ENCODE measurements at places on chromosomes 1 and 21. TPM values are rescaled to one million over a fixed set of nuclear protein-coding genes. Genes with fewer than 3 reads are reported as not detected.

SPAG17 gene
- not detected for total RNA-seq

GRCh38 chr1:21665711-21666575 is 3.2 kb downstream of the RAP1GAP start:
- DNase-seq: no peak

DNA sequence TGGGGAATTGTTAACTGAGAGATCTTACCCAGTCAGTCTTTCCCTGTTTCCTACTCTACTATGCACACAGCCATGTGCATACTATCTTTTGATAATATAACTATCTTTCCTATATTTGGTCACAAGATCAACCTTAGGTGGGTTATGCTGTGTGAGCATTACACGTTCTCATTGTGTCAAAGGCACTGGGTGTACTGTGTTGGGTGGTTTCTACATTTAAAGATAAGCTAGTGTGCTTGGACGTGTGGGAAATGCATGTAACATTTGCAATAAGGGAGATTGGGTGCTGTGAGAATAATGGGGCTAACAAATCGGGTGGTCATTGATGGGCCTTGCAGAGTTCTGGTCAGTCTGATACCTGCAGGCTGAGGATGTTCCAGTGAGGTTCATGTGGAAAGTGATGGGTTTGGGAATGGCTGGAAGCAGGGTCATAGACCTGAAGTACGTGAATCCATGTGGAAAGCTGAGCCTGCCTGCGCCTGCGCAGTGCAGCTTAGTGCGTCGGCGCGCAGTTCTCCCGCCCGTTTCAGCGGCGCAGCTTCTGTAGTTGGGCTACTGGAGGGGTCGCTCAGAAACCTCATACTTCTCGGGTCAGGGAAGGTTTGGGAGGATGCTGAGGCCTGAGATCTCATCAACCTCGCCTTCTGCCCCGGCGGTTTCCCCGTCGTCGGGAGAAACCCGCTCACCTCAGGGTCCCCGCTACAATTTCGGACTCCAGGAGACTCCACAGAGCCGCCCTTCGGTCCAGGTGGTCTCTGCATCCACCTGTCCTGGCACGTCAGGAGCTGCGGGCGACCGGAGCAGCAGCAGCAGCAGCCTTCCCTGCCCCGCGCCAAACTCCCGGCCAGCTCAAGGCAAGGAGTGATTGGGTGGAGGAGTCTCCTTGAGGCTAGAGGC is at the start of gene MSH4:
Gene MSH4, plus strand, starts transcription at position 507 of the 897 bp plus-strand sequence. Its CDS starts 104 bp downstream, at position 611.
- peak; percentile 20 for DNase-seq

- no peak for DNase-seq
These were observed 90.0 kb downstream of the SELENOF start for GRCh38 chr1:86823821-86824500.

- no peak for DNase-seq
These were observed 20.8 kb upstream of the EFNA1 start for GRCh38 chr1:155106862-155107261.

RGS8 gene
- not detected for total RNA-seq

- DNase-seq: no peak
These were observed 32.9 kb upstream of the ITLN2 start for GRCh38 chr1:160987359-160988050.

DNA sequence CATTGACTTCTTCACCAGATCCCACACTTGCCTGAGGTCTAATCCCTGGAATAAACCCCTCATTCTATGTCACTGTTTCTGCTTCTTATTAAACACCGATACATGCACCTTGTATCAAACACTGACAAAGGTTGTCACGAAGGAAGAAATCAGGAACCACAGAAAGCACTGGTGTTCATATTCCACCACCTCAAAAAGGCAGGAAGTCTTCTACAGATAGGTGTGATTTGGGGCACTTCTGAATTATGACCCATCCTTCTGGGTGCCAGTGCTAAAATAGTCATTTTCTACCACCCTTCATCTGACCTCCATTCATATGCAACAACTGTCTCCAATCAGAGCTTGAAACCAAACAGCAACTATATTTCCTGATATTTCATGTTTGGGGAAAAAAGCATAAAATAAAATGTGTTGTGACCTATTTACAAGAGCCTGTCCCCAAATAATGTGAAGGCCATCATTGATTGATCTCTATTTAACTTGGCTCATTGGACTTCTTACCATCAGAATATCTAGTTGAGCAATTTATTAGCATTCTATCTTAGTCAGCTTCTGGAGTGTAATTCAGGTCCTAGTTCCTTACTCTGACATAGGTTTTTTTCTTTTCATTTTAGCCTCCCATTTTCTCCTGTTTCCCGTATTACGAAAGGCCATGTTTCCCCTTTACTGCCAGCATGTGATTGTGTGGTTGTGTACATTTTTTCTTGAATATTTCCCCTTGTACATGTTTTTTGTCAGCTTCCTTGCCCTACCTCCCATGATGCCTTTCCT is 43.1 kb downstream of the DUSP10 start:
- DNase-seq: no peak

DNA sequence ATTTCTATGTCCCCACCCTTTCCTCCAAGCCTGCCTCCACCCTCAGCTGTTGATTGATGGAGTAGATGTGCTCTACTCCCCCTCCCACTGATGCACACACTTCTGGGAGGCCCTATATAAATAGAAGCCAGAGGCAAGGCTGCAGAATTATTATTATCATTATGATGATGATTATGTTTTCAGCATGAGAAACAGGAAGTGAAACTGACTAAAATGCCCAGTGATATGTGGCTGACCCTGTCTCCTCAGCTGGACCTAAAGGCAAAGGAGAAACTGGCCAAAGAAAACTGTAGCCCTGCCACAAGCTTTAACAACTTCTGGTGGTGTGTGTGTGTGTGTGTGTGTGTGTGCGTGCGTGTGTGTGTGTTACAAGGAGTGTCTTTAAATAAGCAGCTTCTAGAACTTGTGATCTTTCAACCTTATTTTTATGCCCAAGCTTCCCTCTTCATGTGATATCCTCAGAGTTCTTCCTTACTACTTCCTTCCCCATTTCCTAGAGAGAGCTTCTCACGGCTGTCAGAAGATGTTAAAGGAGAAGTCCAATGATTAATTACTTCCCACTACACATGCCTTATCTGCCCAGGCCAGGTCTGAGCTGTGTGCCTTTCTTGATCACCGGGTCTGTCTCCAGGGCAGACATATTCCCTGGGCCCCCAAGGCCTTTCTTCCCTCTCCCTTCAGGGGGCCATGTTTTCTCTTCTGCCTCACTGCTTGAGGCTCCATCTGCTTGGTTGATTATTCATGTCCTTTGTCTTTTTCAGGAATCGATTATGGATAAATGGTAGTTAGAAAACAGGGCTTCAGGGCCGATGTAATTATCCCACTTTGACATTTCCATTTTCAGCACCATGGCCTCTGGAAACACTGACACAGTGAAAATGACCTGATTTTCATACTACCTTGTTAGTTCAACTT is 11.6 kb upstream of the MAPKAPK2 start:
- no peak for DNase-seq

DNA sequence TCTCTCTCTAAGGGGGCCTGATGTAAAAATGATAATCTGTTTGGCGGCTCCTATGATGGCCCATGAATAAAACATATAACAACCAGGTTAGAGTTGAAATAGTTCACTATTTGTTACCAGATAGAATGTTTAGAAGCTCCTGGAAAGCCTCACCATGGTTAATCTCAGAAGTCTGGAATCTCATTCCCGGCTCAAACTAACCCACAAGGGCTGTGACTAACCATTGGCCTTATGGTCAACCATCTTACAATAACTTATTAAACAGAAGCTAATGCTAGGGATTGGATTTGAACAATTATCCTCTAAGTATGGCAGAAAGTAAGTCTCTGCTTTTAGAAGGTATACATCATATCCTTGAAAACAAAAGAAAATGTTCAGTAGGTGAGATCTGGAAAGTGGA is 134.1 kb upstream of the ADGRL2 start:
- DNase-seq: no peak

GRCh38 chr1:61263905-61264824 is 181.8 kb downstream of the NFIA start:
- no peak for DNase-seq

IPO9 gene
- 69.2 TPM for total RNA-seq
